Small intestine (tissue), 16 donors: ENCODE measurements at places on chromosomes 3 and 15.
A peak's percentile ranks its signal among the peaks of the same experiment; 100 is the strongest.

DNA sequence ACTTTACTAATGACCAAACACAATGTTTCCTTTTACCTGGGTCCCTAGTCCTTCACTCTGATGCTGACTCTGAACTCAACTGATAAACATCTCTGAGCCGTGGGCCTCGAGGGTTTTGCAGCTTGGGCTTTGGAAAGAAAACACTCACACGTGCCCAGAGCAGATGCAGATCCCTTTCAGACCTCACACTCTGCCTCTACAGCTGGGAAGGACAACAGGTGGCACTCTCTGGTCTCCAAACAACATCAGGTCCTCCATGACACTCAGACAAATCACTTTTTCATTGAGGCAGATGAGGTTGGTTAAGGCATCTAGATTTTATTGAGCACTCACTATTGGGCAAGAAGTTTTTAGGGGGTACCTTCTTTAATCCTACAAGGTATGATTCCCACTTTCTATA is 64.7 kb upstream of the NTRK3 start:
- no peaks in the 10 kb centered on the region for H3K27me3 ChIP-seq
- H3K27ac ChIP-seq: no peak overlapping the region
- H3K4me3 ChIP-seq: no peak overlapping the region
- H3K4me1 ChIP-seq: no peaks in the 10 kb centered on the region
- no peak for DNase-seq

DNA sequence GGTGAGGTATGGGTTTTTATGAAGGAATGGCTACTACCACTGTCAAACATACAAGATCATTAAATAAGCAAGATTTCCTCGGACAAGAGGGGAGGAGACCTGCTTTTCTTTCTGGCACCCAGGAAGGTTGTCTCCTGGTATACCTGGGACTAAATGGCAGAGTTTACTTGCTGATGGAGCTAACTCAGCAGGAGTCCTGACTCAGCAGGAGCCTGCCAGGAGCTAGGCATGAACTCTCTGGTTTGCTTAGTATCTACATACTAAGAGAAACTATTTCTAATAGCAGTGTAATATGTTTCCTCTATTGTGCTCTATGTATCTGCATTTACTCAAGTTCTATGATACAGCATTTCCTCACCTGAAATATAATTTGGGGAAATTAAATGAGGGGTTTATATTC is 404.2 kb downstream of the RSL24D1 start:
- H3K4me1 ChIP-seq: no peaks in the 10 kb centered on the region
- no peaks in the 10 kb centered on the region for H3K27me3 ChIP-seq
- no peak overlapping the region for H3K4me3 ChIP-seq
- DNase-seq: no peak

- peaks cover 8% of the 10 kb centered on the region for H3K36me3 ChIP-seq
- no peaks in the 10 kb centered on the region for H3K27me3 ChIP-seq
- no peak overlapping the region for H3K4me3 ChIP-seq
- DNase-seq: peak; percentile 29
- H3K4me1 ChIP-seq: no peaks in the 10 kb centered on the region
These were observed 60.0 kb downstream of the NR1I2 start for GRCh38 chr3:119841808-119842471.

- no peaks in the 10 kb centered on the region for H3K36me3 ChIP-seq
- DNase-seq: no peak
- H3K4me1 ChIP-seq: no peaks in the 10 kb centered on the region
- no peak overlapping the region for H3K27ac ChIP-seq
These were observed 34.3 kb upstream of the MANF start for GRCh38 chr3:51350751-51351150.

DNA sequence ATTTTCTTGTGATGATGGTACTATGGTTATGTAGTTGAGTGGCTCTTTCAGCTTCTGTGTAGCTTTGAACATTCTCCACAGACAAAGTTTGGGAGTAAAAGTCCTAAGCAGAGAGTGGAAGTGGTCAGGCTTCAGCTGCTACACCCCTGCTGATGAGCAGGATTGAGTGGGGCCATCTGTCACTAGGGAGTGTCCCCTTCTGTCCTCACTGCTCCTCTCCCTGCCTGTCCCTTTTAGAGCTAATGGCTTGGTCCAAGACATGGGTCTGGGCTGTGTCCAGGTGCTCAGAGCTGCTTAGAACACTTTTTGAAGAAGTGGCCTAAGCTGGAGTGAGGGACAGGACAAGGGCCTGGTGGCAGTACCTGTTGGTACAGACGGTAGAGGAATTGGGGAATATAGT is 15.1 kb downstream of the MYZAP start:
- no peaks in the 10 kb centered on the region for H3K27me3 ChIP-seq
- H3K27ac ChIP-seq: peak overlapping the region; percentile 74
- peaks cover 16% of the 10 kb centered on the region for H3K4me1 ChIP-seq
- DNase-seq: no peak
- no peaks in the 10 kb centered on the region for H3K36me3 ChIP-seq
- H3K4me3 ChIP-seq: no peak overlapping the region

GRCh38 chr15:101694261-101694660 is 30.0 kb downstream of the TARS3 start:
- H3K27me3 ChIP-seq: no peaks in the 10 kb centered on the region
- peaks cover 3% of the 10 kb centered on the region for H3K36me3 ChIP-seq
- no peak for DNase-seq
- no peak overlapping the region for H3K4me3 ChIP-seq
- no peaks in the 10 kb centered on the region for H3K4me1 ChIP-seq
- no peak overlapping the region for H3K27ac ChIP-seq

- H3K4me3 ChIP-seq: no peak overlapping the region
- no peaks in the 10 kb centered on the region for H3K27me3 ChIP-seq
- no peak overlapping the region for H3K27ac ChIP-seq
- H3K4me1 ChIP-seq: no peaks in the 10 kb centered on the region
These were observed 656.8 kb upstream of the SGO1 start for GRCh38 chr3:20842594-20843436.

DNA sequence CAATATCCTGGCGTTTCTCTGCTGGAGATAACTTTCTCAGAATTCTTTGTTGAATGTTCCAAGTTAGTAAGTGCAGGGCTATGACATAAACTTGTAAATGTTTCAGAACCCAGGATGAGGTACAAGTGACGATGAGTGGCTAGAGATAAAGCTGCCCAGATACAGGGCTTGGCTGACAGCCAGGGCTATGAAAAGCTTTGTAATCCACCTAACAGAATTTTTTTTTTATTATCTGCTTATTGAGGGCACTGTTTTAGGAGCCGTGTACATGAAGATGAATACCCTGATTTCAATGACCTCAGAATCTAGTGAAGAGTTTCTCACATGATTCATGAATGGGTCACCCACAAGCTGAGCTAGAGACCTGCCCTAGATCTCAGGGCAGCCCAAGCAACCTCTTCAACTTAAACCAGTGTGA is 431.4 kb downstream of the DIPK2A start:
- no peaks in the 10 kb centered on the region for H3K36me3 ChIP-seq
- H3K4me3 ChIP-seq: no peak overlapping the region
- H3K4me1 ChIP-seq: no peaks in the 10 kb centered on the region
- no peak overlapping the region for H3K27ac ChIP-seq
- DNase-seq: peak; percentile 52
- no peaks in the 10 kb centered on the region for H3K27me3 ChIP-seq

GRCh38 chr3:169526246-169526645 is 137.3 kb downstream of the MECOM start:
- no peak for DNase-seq
- no peaks in the 10 kb centered on the region for H3K4me1 ChIP-seq

DNA sequence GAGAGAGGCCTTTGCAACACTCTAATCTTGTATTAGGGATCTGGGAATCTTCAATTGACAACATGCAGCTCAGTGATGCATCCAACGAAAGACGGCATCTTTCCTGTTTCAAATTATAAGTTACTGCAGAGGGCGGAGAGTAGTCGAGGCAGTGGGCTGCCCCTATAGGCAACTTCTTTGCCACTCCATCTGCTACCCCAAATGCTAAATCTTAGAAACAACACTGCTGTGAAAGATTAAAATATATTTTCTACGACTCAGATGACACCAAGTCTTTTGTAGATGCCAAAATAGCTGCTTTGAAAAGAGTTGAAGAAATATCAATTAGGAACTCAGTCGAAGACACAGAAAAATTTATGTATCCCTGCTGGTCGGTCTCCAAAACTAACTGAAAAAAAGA is 161.0 kb upstream of the FEZF2 start:
- no peak overlapping the region for H3K4me3 ChIP-seq
- no peaks in the 10 kb centered on the region for H3K4me1 ChIP-seq
- H3K36me3 ChIP-seq: no peaks in the 10 kb centered on the region

DNA sequence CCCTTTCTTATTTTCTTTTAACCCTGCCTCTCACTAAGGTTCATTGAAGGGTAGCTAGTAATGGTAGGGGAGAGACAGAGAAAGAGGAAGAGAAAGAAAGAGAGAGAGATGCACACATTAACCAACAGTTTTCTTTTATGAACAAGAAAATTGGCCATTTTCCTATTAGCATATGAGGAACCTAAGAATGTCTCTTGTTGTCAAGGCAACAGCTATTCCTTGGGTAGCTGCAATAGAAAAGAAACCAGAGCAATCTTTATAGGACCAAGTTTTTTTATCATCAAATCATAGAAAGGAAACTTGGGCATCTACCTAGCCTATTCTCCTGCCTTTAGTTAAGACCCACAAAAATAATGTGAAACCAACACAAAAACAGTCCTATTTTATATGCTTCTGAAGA is 15.0 kb upstream of the CCDC39 start:
- no peak overlapping the region for H3K4me3 ChIP-seq
- DNase-seq: no peak
- H3K27ac ChIP-seq: no peak overlapping the region
- H3K36me3 ChIP-seq: no peaks in the 10 kb centered on the region
- no peaks in the 10 kb centered on the region for H3K4me1 ChIP-seq
- H3K27me3 ChIP-seq: no peaks in the 10 kb centered on the region

DNA sequence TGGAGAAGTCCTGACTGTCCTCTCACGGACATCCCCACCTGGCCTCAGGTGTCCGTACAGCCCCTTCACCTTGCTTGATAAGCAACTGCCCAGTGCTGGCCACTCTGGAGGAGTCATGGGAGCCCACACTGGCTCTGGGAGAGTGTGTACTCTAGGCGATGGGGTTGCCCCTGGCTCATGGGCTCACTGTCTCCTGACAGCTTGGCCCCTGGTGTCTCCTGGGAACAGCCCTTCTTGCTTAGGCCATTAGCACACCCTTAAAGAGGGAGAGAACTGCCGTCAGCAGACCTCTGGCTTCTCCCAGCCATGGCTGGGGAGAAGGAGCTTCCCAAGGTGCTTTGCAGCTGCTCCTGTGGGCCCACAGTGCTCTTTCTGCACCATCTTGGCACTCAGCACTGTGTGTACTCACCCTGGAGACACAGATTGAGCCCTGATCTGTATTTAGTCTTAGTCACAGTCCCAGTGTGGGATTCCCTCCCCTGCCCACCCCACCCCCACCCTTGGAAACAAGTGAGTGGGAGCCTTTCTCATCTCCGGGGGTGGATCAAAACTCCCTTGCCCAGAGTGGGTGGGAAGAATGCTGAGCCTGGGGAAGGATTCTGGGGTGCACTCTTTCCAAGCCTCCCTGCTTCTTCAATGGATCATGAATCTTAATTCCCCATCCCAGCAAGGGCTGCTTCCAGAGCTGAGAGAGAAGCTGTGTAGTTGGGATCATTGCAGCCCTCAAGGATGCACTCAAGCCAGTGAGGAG is 83.5 kb upstream of the ADPGK start:
- H3K36me3 ChIP-seq: no peaks in the 10 kb centered on the region
- H3K27me3 ChIP-seq: no peaks in the 10 kb centered on the region
- H3K27ac ChIP-seq: no peak overlapping the region
- no peak for DNase-seq

DNA sequence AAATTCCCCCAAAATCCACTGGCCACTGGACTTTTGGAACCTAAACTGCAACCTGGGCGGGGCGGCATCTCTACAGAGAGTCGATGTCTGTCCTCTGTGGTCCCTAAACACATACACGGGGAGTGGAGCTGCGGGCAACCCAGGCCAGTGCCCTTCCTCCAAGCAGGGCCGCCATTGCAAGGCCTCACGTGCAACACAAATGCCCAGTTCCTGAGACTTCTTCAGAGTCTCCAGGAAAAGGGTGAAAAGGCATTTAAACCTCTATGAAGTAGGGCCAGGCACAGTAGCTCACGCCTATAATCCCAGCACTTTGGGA is 4.9 kb downstream of the MUC4 start:
- H3K4me3 ChIP-seq: no peak overlapping the region
- no peak overlapping the region for H3K27ac ChIP-seq
- H3K36me3 ChIP-seq: no peaks in the 10 kb centered on the region

- DNase-seq: no peak
- no peaks in the 10 kb centered on the region for H3K27me3 ChIP-seq
- H3K36me3 ChIP-seq: no peaks in the 10 kb centered on the region
- no peak overlapping the region for H3K27ac ChIP-seq
These were observed 22.3 kb downstream of the GMNC start for GRCh38 chr3:190840146-190840545.

DNA sequence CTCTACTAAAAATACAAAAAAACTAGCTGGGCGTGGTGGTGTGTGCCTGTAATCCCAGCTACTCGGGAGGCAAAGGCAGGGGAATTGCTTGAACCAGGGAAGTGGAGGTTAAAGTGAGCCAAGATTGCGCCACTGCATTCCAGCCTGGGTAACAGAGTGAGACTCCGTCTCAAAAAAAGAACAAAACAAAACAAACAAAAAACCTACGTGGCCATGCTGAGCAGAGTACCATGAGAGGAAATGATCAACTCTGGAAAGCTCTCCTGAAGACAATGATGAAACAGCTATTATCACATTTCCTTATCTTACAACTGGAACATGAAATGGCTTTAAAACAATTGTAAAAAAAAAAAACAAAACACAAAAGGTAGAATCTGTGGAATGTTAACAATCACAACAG is 75.2 kb downstream of the CHSY1 start:
- peaks cover 3% of the 10 kb centered on the region for H3K4me1 ChIP-seq
- H3K27me3 ChIP-seq: no peaks in the 10 kb centered on the region
- no peak overlapping the region for H3K4me3 ChIP-seq
- no peak for DNase-seq

DNA sequence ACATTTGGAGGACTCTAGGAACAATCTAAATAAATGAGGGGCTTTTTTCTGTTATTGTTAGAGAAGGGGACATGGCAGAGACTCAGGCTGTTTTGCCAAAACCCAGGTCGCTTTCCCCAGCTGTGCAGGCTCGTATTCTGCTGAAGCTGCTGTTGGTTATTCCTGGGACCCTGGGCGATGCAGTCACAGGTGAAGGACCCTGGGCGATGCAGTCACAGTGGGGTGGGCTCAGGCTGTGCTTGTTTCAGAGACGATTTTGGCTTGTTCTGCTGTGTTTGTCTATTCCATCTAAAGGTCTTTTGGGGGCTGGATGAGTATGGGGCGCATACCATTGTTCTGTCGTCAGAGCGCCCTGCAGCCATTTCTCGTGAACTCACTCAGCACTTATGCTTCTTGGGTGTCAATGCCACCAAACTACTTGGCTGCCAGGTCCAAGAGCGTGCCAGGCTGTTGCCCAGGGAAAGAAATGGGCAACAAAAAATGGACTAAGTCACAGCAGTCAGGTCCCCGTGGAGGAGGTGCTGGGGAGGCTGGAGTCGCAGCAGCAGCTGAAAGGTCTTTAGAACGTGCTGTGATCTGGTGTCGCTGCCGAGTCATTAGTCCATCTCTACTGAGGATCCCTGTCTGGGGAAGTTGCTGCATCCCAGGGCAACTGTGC is 151.4 kb downstream of the CHDH start:
- no peaks in the 10 kb centered on the region for H3K4me1 ChIP-seq
- H3K4me3 ChIP-seq: no peak overlapping the region
- no peaks in the 10 kb centered on the region for H3K36me3 ChIP-seq
- DNase-seq: no peak
